ENCODE measurements at places on chromosomes 16 and 17. TPM values are rescaled to one million over a fixed set of nuclear protein-coding genes. Genes with fewer than 3 reads are reported as not detected.

The SERPINF2 gene
- polyA plus RNA-seq = 1.1 TPM

- DNase-seq = no peak
Measured at GRCh38 chr17:6780001-6780400, 4.0 kb downstream of the FBXO39 start.

GRCh38 chr17:63378411-63379375 is 67.4 kb downstream of the CYB561 start:
- DNase-seq = no peak

- DNase-seq = peak; percentile 41
Measured at GRCh38 chr17:68777856-68778694, 176.9 kb upstream of the FAM20A start.

- DNase-seq = no peak
Measured at GRCh38 chr17:69949973-69950695, 124.9 kb upstream of the KCNJ16 start.

DNA sequence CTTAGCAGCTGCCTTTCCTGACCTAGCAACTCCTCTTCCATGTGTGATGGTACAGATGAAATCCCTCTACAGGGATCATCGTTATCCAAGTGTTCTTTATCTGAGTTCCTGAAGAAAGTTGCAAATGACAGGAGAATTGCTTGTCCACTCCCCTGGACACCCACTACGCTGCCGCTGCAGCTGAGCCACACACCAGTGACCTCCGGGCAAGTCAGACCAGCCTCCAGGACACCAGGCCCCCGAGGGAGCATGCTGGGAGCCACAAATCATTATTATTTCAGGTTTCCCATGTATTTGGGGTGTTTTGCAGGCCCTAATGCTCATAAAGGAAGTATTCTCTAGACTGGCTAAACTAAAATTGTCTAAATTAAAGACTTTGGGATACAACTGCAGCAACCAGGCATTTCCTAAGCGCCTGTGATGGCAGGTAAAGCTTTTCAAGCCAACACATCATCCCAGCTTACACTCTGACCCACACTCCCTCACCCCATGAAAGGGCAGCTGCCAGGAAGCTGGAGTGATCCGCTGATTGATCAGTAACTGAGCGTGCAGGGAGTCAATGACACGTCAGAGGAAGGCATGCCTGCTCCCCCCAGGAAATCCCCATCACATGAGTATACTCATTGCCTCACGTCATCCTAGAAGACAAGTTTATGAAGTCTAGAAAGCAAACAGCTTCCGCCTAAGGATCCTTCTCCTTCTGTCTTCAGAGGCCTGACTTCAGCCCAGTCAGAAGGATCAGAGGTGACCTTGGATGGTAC is 14.4 kb downstream of the FA2H start:
- no peak for DNase-seq

- peak; percentile 73 for DNase-seq
Measured at GRCh38 chr17:74176546-74177001, 26.9 kb upstream of the RPL38 start.

DNA sequence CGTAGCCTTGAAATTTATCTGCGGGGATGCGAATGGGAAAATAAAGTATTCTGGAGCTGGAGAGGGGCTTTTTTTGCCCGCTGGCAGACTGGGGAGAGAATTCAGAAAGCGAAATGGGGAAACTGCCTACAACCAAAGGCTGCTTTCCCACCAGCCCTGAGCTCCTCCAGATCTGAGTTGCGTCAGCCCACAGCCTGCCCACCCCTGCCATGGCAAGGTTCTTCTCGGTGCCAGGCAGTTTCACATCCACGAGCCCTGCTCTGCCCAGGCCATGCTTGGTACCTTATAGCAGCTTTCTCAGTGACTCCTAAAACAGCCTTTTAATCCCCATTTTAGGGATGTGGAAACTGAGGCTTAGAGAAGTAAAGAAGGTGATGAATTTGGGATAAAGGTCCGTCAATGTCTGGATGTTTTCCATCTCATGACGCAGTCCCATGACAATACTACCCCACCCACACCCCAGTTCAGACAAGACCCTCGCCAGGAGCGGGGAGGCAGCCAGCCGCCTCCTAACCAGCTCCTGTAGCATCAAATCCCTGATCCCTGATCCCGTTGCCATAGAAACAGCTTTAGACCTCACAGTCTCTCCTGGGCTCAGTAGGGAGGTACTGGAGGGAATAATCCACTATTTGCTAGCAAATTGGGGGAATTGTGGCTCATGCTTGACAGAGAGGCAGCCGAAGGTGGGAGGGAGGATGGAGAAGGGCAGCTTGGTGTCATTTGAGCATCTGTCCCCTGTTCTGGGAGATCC is 113.5 kb downstream of the MGAT5B start:
- no peak for DNase-seq

The KIF2B gene
- polyA plus RNA-seq = not detected

GRCh38 chr17:9389111-9389527 is 186.5 kb downstream of the STX8 start:
- DNase-seq = no peak

Measured in right cardiac atrium (tissue), 5 donors.